H1 (cell line): ENCODE measurements at places on chromosomes 12 and 14. TPM values are rescaled to one million over a fixed set of nuclear protein-coding genes. Genes with fewer than 3 reads are reported as not detected.

DNA sequence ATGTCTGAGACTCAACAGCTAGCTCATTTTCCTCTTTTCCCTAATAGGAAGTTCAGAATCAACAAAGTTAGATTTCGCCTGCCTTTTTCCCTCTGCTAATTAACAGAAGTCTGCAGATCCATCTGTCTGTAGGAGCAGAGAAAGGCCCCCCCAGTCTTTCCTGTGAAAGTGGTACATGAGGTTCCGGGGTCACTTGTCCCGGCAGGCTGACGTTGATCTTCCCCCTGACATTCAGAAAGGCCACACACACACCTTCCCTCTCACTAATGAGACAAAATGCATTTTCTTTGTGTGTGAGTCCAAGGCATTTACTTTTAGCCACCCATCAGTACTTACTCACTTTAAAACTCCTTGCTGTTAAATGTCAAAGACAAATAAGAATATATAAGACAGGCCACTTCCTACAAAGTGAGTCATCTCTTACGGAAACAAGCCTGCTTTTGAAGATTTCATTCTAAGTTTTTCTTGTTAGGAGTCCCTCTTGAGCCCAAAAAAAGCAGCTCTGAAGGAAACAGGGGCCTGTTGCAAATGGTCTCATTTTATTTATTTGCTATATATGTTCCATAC lies 138.7 kb downstream of the TTC7B start:
- no peak for DNase-seq

ANKS1B gene
- 6.1 and 8.5 TPM in 2 replicates for total RNA-seq

NRL gene
- 1.1 TPM in 2 replicates for total RNA-seq

DNA sequence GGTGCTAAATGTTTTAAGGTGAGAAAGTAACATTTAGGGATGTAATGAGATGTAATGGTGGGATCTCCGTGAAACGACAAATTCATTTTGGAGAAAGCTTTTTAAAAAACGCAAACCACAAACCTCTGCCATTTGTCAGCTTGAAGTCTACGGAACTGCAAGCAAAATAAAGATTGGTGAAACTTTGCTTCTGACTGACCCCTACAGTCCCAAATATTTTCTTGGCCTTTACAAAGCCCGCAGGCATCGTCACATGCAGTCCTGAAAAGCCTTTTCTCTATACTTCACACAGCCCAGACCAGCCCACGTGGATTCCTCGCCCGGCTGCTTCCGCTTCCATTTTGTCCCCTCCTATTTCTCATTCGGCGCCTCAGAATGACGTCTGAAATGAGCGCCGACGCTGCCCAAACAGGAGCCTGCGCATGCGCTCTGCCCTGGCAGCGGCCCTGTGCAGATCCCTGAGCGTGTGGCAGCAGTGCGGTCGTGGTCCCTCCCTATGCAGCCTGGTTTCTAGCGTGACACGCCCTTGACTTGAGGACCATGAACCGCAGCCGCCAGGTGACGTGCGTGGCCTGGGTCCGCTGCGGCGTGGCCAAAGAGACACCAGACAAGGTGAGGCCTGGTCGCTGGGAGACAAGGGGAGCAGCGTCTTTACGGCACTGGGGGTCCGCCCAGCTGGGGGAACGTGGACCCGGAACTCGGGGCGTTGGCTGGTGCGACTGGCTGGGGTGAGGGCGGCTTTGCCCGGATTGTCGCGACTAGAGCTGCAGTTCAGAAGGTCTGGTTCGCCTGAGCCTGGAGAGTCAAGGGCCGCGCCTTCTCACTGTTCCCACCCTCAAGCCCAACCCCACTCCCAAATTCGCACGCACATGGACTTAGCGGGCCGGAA lies at the start of gene PWP1:
Gene PWP1, plus strand, starts transcription at position 440 of the 889 bp plus-strand sequence. Its CDS starts 101 bp downstream, at position 541.
- peak; percentile 96 for DNase-seq

DNA sequence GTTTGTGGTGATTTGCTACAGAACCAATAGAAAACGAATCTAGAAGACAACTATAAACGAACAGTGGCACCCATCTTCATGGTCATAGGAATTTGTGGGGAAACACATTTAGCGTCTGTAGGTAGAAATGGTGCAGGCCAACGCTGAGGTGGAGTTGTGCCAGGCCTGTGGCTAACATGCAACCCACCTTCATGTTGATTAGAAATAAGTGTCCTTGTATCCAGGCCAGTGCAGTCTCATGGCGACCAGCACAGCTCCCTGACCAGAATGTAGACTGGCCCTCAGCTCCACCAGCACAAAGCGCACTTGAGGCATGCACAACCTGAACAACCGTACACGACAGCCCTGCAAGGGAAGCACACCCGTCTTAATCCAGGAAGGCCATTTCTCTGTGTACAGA lies 187.0 kb downstream of the TMEM132D start:
- DNase-seq, result no peak

PARPBP gene
- total RNA-seq, result 33.2 and 38.1 TPM in 2 replicates

DNA sequence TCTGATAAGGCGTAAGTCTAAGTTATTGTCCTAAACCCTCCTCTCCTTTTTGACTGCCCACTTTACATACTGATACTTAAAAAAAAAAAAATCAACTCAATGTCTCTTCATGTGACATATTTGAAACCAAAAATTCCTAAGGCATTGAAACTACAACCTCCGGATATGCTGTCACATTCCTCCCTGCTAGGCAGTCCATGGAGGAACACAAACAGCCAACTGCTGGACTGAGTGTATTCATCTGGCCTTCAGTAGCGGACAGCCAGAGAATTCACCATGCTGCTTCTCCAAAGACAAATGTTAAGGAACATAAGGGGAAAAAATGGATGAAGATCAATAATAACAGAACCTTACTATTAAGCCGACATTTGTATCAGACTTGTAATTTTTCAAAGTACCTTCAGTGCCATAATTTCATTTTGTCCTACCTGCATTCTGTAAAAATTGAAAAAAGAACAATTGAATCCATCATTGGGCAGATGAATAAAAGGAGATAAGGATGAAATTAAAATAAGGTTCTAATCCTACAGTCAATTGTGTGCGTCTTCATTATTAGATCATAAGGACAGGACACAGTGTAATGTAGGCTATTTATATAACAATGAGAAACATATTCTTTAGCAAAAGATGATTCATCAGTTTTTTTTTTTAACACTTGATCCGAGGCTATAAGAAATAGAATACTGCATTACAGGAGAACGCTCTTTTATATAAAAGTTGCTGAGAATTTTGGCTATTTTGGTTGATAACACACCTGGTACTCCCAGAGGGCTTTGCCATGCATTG lies 12.2 kb downstream of the RERG start:
- no peak for DNase-seq

- DNase-seq, result peak; percentile 76
These were observed 63.2 kb downstream of the TSPAN11 start for GRCh38 chr12:30989754-30990153.

GRCh38 chr14:51119411-51120051 lies 24.6 kb upstream of the TRIM9 start:
- no peak for DNase-seq

NAA30 gene
- 20.3 and 21.9 TPM in 2 replicates for total RNA-seq
